ENCODE measurements at places on chromosomes 16 and 17.

GRCh38 chr16:52078716-52079655 is 468.0 kb downstream of the TOX3 start:
- no peak for DNase-seq

GRCh38 chr16:3623642-3624041 is 12.2 kb upstream of the SLX4 start:
- DNase-seq: no peak

GRCh38 chr17:27793168-27793905 is 7.0 kb downstream of the NOS2 start:
- DNase-seq: no peak

DNA sequence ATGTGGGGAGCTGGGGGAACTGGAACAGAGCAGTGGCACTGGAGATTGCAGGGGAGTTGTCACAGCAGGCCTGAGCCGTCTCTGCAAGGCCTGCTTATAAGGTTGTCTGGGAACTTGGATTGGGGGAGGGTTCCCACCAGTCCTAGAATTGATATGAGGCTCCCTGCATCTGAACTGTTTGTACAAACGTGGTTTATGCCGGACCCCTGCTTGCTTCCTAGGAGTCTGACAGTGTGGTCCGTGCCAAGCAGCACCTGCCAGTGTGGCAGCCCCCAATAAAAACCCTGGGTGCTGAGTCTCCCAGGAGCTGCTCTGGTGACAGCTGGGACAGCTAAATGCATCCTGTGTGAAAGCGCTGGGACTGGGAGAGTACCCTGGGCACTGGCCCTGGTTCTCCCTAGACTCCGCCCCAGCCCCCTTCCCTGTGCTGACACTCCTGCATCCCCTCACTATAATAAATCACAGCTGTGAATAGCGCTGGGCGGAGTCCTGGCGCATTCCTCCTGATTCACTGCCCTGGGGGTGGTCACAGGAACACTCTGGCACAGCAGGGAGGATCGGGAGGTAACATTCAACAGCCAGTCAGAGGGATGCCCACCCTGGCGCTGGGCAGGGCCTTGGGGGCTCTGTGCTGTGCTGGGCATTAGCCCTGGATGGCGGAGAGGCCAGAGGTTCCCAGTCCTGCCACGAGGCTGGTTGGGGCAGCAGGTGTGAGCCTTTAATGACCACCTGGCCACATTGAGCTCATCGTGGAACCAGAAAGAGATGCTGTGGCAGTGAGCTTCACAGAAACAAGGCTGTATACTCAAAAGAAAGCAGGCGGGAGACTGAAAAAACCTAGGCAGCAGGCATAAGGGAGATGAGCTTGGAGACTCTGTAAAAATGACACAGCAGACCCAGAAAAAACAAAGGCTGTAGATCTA is 45.6 kb downstream of the RMI2 start:
- DNase-seq: no peak

DNA sequence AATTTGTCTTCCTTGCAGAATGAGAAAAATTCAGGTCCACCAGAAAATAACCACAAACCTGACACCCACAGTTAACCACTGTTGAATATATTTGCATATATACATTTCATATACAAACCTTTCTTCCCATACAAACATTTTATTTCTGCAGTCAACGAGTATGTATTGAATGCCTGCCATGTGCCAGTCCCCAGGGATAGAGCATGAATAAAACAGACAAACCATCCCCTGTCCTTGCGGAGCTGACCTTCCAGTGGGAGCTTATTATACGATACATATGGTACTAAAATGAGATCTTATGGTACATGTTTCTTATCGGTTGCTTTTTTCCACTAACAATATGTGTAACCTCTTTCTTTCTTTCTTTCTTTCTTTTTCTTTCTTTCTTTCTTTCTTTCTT is 116.7 kb downstream of the PITPNC1 start:
- no peak for DNase-seq

- DNase-seq: no peak
Observed at GRCh38 chr17:46178550-46179214, 14.5 kb downstream of the KANSL1 start.

GRCh38 chr17:74118504-74118903 is 85.0 kb upstream of the RPL38 start:
- DNase-seq: no peak

- DNase-seq: no peak
Observed at GRCh38 chr17:68199837-68200688, 47.8 kb upstream of the AMZ2 start.

GRCh38 chr16:81265052-81265451 is 26.6 kb downstream of the BCO1 start:
- DNase-seq: no peak

DNA sequence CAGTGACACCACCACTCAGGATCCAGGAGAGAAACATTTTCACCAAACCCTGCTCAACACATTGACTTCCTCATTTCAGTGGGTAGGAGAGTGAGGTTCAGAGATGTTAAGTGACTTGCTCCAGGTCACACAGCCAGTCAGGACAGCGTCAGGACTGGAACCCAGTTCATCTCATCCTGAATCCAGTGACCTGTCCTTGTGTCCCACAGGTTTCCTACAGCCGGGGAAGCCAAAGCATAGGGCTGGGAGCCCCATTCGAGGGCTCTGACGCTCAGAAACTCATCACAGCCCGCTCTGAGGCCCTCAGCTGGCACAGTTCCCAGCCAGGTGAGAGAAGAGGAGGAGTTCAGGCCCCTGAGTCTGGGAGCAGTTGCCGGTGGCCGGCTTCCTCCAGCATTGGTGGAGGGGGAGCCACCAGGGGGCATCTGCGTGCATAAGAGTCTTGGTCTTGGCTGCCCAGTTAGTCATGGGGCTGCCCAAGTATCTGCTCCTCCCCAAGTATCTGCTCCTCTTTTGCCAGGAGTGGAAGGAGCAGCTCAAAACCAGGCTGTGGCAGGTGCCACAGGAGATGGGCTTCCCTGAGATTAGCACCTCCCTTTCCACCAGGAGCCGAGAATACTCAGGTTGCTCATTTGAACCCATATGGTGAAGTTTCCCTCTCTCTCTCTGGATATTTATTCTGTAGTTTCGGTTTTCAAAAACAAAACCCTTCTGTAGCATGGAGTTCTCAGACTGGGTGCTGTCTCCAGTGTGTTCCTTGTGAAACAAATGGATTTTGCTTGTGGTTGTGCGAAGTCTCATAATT is 56.0 kb downstream of the TNFRSF13B start:
- DNase-seq: no peak

DNA sequence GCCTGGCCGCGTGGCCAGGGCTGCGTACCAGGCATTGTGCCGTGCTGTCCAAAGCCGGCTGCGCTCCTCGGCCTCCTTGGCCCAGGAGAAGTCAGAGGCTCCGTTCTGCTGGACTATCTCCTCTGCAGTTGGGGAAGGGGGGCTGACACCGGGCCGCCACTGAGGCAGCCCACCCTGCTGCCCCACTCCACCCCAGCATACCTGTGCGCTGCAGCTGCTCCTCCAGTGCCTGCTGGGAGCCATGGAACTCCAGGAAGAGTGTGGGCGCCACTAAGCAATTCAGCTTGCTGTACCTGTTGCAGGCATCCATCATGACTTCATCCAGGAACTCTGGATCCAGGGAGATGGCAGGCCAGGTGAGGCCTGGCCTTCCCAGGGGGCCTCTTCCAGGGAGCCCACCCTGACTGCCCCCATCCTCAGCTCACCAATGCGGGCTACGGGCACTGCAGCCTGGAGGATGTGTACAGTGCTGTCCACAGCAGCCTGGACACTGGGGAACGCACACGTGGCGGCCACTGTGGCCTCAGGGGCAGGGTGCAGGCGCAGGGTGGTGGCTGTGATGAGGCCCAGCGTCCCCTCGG is 2.9 kb downstream of the LDHD start:
- no peak for DNase-seq

GRCh38 chr17:78558181-78558850 is 18.9 kb downstream of the DNAH17 start:
- DNase-seq: no peak

DNA sequence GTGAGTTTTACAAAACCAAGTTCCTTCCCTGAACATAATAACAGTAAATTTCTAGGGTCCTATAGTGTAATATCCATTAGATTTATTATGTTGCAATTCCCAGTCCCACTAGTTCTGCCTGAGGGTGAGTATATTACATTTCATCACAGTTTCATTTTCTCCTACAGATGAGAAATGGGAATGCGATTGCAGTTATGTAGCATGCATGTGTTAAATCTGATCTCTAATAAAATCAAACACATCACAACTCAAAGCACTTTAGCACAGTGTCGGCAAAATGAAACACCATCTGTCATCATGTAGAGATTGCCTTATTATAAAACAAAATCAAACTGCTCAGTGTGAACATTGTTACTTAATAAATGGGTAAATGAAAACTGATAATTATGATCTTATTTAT is 180.5 kb upstream of the TOX3 start:
- no peak for DNase-seq

DNA sequence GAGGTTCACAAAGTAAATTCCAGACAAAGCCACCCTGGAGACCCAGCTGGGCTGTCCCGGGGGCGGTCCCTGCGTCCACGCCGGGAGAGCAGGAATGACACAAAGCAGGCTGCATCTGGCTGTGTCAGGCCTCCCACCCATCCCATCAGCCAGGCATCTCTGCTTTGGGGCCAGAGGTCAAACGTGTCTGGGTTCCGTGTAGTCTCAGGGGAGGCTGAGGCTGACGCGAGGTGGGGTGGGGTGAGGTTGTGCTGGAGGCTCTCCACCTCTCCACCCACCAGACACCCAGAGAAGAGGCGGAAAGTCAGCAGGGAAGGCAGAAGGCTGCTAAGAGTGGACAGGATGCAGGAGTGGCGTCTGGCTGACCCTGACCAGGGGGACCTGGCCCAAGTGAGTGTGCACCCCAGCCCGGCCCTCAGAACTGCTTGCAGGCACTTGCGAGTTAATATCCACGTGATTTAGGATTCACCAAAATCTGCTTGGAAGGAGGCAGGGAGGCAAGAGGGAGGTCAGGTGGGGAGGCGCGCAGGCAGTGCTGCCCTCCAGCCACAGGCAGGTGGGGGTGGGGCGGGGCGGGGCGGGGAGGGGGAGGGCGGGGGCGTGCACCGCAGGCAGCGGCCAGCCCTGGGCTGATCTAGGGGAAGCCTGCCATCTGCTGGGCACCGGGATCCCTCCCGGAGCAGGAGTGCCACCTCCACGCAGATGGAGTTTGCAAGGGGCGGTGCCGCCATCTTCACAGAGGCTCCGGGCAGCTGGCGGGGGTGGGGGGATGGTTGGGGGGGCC is 44.3 kb downstream of the TBC1D16 start:
- DNase-seq: peak; percentile 65

GRCh38 chr17:32112416-32112815 is 29.9 kb upstream of the RHOT1 start:
- no peak for DNase-seq

- DNase-seq: no peak
Observed at GRCh38 chr17:19534562-19535149, 1.0 kb downstream of the SLC47A1 start.

- no peak for DNase-seq
Observed at GRCh38 chr16:67277294-67277998, 1.9 kb upstream of the PLEKHG4 start.

- no peak for DNase-seq
Observed at GRCh38 chr17:77841742-77842527, 116.6 kb upstream of the TNRC6C start.

GRCh38 chr16:77037696-77038347 is 153.2 kb upstream of the MON1B start:
- DNase-seq: no peak

DNA sequence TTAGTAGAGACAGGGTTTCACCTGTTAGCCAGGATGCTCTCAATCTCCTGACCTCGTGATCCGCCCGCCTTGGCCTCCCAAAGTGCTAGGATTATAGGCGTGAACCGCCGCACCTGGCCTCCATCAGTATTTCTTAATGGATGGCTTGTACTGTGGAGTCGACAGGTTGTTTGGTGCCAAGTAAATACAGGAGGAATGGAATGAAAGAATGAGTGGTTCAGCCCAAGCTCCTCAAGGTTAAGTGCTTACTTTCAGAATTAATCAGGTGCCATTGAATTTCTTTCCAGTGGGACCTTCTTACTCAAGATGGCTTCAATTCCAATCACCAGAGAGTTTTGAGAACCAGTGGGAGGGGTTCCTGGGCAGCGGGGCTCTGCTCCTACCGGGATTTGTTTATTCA is 25.0 kb downstream of the ALOX15 start:
- no peak for DNase-seq

GRCh38 chr17:77946900-77947645 is 11.4 kb upstream of the TNRC6C start:
- DNase-seq: no peak

- DNase-seq: no peak
Observed at GRCh38 chr17:76974721-76975120, 106.5 kb downstream of the MGAT5B start.

DNA sequence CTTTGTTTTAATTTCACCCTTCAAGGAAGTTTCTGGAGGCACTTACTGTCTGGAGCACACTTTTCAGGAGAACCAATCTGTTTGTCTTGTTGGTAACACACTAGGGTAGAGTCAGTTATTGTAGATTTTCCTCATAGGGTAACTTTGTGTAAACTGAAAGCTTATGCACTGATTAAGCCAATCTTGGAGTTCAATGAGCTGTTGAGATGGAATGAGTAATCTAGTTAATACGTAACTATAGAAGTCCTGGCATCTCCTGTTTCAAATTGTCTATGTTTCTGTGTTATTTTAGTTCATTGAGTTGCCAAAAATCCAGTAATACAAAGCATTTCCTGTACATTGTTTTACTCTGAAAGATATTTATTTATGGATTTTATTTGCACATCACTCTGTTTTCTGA is 111.6 kb upstream of the HAS3 start:
- DNase-seq: no peak

DNA sequence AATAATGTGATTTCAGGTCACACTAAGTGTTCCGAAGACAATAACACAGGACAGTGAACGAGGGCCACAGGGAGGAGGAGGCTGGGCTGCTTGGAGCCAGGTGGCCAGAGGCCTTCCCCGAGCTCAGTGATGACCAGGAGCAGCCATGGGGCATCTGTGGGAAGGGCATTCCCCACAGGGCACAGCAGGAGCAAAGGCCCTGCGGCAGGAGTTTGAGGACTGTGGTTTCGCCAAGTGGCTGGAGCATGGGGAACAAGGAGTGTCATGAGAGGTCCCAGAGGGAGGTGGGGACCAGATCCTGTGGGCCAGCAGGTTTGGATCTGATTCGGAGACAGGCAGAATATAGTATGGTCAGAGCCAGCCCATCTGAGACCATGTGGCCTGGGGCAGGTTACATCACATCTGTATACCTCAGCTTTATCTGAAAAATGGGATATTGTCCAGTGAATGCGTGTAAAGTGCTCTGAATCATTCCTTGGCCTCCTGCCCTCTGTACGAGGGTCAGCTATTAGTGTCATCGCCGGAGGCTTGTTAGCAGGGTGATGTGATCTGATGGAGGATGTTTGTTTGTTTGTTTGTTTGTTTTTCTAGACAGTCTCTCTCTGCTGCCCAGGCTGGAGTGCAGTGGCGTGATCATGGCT is 176.8 kb downstream of the KATNIP start:
- DNase-seq: no peak
